ENCODE measurements at places on chromosomes 11 and 22.

GRCh38 chr11:40241524-40242051, 1217.9 kb downstream of the LRRC4C start:
- DNase-seq, result no peak

GRCh38 chr11:100981196-100981824, 148.3 kb downstream of the PGR start:
- no peak for DNase-seq

DNA sequence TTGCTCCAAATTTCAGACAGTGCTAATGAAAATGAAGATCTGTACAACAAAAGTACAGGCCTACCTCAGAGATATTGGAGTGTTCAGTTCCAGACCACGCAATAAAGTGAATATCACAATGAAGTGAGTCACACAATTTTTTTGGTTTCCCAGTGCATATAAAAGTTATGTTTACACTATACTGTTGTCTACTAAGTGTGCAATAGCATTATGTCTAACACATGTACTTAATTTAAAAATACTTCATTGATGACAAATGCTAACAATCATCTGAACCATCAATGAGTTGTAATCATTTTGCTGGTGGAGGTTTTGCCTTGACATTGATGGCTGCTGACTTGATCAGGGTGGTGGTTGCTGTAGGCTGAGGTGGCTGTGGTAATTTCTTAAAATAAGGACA, 60.6 kb upstream of the E2F8 start:
- no peak for DNase-seq

GRCh38 chr11:17991783-17992433, 20.9 kb downstream of the SERGEF start:
- DNase-seq, result peak; percentile 70

- DNase-seq, result no peak
Measured at GRCh38 chr11:39804271-39804670, 1655.2 kb downstream of the LRRC4C start.

DNA sequence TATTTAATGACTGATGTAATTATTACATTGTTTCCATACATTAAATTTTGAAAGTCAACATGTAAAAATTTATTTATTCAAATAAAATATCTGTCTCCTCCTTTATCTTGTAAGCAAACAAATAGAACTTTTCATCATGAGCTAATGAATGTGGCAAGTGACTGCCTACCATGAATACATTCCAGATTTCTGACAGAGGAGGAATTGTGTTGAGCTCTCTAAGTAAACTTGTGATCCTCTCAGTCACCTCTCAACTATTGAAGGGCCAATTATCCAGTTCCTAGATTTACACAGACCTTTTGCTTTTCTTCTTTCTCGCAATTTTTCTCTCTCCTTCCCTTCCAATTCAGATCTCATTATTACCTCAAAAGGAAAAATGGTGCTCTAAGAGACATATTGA, 21.5 kb downstream of the PRRG4 start:
- DNase-seq, result no peak

GRCh38 chr11:68710409-68710808, 26.1 kb downstream of the GAL start:
- no peak for DNase-seq

- DNase-seq, result no peak
Measured at GRCh38 chr11:70328556-70328955, 58.1 kb downstream of the PPFIA1 start.

DNA sequence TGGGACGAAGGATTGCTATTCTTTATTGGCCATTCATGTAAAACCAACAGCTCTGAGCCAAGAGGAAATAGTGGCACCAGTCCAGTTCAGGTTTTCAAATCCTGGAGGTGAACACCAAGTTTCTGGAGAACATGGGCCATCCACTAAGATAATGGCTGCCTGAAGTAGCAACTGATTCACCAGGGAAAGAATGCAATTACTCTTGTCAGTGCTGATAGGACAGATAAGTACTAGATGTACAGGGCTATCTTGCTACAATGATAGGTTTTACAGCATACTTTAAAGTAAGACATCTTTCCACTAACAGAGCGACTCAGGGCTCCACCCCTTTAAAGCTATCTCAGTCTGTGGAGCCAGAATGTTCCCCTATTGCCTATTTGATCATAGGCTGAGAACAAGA, 36.8 kb upstream of the APOA1 start:
- DNase-seq, result no peak

DNA sequence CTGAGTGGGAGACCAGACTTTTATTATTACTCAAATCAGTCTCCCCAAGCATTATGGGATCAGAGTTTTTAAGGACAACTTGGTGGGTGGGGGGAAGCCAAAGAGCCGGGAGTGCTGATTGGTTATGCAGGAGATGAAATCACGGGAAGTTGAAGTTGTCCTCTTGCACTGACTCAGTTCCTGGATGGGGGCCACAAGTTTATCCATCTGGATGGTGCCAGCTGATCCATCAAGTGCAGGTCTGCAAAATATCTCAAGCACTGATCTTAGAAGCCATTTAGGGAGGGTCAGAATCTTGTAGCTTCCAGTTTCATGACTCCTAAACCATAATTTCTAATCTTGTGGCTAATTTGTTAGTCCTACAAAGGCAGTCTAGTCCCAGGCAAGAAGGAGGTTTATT, 53.5 kb upstream of the LMO1 start:
- no peak for DNase-seq

- DNase-seq, result no peak
Measured at GRCh38 chr11:62132191-62132590, 8.4 kb downstream of the INCENP start.

DNA sequence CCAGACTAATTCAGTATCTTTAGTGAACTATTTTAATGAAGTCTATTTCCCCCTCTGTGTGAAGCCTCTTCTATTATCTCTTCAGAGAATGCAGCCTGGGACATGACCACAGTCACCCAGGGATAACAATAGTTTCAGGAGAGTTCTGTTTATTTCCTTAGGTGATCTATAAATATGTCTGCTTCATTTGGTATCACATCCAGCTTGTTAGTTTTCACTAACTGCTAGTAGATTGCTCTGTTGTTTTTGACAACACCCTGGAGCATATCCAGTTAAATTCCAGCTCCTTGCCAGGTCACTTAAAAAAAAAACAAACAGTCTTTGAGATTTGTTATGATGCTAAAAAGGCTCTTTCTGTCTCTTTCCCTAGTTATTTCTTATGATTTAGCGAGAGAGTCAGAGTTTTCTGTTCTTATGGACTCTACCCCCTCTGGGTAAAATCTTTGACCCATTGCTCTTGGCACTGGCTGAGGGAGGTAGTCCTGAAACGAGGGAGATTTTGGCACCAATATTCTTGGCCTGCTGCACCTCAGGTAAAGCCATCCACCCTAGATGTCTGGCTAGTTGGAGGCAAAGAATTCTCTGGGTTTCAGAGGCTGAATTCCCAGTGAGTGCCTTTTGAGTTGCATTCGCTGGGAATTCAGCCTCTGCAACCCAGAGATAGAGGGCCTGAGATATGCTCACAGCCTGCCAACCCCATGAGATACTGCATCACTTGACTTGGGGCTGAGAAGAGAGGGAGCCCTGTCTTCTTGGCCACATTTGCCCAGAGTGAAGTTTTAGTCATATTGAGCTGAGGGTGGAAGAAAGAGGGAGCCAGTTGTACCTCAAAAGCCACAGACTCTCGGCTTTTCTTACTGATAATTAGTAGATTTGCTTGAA, 159.1 kb downstream of the PGR start:
- no peak for DNase-seq

DNA sequence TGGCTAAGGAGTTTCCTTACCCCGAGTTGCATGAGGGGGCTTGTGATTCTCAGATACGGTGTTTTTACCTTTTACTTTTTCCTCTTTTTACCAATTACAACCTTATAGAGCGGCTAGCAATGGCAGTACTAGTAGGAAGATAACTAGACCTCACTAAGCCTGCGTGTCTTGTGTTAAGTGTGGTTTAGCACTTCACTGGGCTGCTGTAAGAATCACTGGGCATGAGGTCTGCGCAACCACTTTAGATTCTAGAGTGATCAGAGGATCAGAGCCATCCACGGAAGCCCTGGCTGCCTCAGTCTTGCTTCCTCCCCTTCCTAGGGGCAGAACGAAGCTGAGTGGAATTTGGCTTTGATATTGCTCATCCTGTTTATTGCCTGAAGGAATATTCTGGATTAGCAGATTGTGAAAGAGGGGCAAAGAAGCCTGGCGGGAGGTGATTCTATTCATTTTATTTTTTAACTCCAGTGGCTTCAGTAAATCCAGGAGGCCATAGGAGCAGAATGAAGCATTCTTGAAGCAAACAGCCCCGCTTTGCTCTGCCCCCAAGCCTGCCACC, 88.5 kb downstream of the GRAMD1B start:
- no peak for DNase-seq

DNA sequence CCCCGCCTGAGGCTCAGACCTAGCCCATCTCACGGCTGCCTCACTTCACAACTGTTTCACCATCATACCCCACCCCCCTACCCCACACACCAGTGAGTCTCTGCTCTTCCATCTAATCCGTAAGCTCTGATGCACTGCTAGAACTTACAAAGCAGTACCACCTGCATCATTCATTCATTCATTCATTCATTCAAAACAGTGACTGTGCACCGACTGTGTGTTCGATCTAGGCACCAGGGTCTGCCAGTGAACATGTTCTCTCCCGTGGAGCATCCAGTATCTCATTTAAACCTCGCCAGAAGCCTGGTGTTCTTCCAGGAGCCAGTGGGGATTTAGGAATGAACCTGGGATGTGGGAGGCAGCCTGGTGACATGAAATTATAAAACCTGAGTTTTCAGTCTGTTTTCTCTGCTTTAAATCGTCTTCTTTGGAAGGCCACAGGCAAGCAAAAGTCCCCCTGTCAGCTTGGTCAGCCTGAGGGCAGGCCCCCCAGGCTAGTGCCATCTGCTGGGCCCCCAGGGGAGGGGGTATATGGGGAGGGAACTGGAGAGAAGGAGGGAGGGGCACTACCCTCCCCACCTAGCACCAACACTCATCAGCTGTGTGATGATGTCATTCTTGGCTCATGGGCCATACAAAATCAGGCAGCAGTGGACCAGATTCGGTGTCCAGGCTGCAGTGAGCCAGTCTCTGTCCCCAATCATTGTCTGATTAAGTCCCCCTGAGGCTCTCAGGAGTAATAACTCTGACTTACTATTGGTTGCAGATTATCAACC, 18.4 kb downstream of the TMPRSS6 start:
- no peak for DNase-seq

DNA sequence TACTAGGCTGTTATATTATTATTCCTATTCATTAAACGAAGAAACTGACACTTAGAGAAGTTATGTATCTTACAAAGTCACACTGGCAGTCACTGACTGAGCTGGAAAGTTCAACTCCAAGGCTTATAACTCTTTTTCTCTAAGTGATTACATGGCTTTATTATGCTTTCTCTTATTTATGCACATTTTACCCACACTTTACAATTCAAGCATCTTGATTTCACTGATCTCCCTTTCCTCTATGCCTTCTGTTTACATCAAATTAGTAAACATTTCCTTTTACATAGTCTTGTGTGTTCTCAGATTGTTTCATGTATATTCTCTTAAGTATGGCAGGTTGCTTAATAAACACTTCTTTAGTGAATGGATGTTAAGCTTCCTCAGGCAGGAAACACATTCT, 66.0 kb downstream of the CLPB start:
- DNase-seq, result no peak

- DNase-seq, result no peak
Measured at GRCh38 chr11:112589155-112589554, 328.5 kb upstream of the PLET1 start.

GRCh38 chr11:31141789-31142188, 227.8 kb downstream of the DCDC1 start:
- DNase-seq, result no peak

DNA sequence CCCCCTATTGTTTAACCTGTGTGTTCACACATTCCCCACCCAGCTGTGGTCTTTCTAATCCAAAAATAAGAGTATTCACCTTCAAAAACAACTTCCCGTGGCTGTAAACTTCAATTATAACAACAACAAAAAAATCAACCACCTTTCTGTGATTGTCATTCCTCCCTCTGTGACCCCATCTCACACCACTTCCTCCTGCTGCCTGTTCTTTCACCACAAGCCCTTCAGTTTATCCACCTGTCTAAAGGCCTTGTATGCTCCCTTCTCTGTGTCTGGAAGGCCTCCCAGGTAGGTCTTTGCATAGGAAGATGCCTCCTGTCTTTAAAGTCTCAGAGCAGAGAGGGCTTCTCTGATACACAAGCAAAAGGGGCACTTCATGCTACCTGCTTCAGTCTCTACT, 707.7 kb downstream of the OPCML start:
- no peak for DNase-seq

GRCh38 chr22:21106000-21106399, 60.3 kb downstream of the LRRC74B start:
- no peak for DNase-seq

DNA sequence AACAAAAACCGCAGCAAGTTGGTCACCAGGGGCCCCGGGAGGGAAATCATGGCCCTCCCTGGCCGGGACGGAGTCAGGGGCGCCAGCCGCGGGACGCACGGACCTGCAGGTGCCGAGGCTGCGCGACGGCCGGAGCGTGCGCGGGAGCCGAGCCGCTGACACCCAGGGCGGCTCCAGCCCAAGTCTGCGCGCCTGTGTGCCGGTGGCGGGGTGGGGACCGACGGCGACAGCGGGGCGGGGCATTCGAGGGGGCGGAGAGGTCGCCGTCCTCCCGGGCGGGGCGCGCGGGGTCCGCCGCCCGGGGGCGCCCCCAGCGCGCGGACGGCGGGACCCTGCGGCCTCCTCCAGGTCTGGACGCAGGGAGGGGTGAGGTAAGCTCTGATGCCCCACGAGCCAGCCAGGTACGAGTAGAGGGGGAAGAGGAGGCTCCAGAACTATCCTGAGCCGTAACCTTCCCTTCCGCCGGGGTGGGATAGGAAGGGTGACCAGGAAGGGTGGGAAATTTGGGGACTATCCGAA, at the start of gene ESAM:
ESAM (minus strand) TSS at position 186 of the 519 bp plus-strand sequence; CDS start at position 50, 136 bp downstream.
- DNase-seq, result peak; percentile 45

DNA sequence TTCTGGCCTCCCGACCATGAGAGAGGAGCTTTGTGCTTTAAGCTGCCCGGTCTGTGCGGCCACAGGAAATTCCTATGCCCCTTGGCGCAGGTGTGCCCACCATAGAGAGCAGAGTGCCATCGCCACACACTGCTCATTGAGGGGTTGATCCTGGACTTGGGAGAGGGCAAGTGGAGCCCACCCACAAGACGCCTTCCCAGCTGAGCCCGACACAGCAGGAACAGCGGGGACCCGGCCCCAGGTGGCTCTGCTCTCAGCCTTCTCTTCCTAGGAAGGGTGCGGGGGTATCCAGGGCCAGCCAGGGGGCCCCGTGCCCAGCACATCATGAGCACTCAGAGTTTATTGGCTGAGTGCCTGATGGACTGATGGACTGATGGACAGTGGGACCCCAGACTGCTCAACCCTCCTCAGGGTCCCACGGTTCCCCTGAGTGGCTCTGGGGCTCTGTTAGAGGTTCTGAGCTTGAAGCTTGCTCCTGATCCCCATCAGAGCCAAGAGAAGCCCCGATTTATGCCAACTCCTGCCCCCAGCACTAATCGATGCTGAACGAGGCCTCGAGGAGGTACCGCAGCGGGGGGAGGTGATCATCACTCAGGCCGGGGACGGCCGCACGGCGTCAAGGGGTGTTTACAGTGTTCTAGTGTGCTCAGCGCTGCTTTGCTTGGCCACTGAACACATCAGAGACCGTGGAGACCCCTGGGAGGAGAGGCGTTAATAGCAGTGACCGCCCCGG, 13.5 kb upstream of the MRGPRD start:
- no peak for DNase-seq

All from T-helper 2 cell (primary cell).